ENCODE measurements at places on chromosomes 4 and X. TPM values are rescaled to one million over a fixed set of nuclear protein-coding genes. Genes with fewer than 3 reads are reported as not detected.
A peak's percentile ranks its signal among the peaks of the same experiment; 100 is the strongest.

- no peak for DNase-seq
Observed at GRCh38 chr4:11489453-11490083, 60.9 kb upstream of the HS3ST1 start.

GRCh38 chr4:165443276-165443675, 64.5 kb downstream of the CPE start:
- no peak for DNase-seq

DNA sequence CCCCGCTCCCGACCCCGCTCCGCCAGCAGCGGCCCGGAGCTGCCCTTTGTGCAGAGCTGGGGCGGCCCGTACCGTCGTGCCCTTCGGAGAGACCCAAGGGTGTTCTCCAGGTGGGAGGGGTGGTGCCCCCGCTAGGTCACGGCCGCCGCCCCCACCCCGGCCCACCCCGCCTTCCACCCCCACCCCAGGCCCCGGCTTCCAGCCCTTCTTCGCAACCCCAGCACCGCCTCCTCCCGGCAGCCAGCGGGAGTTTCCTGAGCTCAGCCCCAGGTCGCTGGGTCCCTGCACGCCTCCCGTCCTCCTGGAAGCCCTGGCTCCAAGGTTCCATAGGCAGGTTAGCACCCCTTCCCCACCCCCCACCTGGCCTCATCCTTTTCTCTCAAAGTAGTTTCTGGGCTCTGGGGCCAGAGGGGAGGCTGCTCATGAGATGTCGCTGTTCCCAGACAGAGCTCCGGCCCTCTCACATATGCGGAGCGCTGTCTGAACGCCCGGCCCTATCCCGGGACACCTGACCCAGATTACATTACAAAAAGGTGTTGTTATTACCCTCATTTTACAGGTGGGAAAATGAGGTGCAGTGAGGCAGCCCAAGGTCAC, 25.2 kb upstream of the FGFR3 start:
- no peak for DNase-seq

GRCh38 chrX:103828529-103828928, 3.5 kb downstream of the RAB9B start:
- DNase-seq, result no peak

- no peak for DNase-seq
Observed at GRCh38 chrX:119729408-119730201, 28.8 kb upstream of the SOWAHD start.

DNA sequence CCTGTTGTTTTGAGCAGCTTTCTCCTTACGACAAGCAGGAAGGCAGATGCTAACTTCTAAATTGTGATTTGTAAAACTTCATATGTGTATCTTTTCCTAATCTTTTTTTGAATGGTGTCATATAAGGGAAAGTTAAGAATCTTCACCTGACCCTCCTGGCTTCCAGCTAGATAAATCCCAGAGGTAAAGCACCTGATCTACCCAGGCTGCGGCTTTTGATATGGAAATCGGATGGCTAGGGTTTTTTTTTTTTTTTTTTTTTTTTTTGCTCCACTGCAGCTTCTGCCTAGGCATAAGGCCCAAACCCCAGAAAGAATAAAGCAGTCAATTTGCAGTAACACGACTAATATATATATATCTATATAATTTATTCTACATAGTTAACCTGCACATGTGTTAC, 10.0 kb downstream of the MAB21L2 start:
- no peak for DNase-seq

DNA sequence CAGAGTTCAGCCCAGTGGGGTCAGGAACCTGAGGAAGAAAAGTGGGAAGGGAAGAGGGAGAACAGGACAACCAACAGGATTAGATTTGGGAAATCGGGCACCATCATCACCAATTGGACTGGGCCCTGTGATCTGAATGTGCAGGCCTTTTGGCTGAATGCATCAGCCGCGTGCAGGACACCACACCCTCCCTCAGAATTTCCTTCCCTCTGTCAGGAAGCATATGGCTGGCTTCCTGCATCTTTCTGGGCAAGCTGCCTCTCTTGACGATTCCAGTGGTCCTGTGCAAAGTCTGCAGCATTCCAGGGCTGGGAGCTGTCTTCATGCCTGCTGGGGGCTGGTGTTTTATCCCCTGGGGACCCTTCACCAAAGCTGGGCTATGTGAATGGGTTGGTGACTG, 16.4 kb downstream of the MAGEA4 start:
- DNase-seq, result no peak

GRCh38 chr4:122227202-122227601, 75.1 kb downstream of the BLTP1 start:
- no peak for DNase-seq

GRCh38 chr4:77188498-77189220, 31.7 kb downstream of the CCNG2 start:
- DNase-seq, result no peak

- DNase-seq, result no peak
Observed at GRCh38 chr4:71006203-71006907, 12.9 kb downstream of the DCK start.

- no peak for DNase-seq
Observed at GRCh38 chr4:48439988-48440387, 43.2 kb upstream of the SLC10A4 start.

DNA sequence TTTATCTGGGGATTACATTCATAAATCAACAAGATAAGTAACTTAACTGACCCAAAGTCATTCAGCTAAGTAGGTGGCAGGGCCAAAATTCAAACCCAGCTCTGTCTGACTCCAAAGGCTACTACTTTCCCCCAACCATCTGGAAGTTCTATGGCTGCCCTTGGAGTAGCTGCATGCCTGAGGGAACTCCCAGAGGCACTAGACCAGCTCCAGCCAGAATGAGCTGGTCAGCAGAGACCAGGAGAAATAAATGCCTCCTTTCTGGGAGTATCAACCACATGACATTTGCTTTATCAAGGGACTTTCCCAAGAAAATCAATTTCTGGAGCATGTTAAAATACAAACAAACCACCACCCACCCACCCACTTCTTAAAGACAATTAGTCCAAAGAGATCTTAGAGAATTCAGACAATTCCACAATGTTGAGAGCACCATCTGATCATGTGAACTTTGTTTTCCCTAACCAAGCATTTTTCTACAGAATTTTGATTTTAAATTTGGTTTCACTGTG, 180.5 kb downstream of the EFHC2 start:
- DNase-seq, result no peak

DNA sequence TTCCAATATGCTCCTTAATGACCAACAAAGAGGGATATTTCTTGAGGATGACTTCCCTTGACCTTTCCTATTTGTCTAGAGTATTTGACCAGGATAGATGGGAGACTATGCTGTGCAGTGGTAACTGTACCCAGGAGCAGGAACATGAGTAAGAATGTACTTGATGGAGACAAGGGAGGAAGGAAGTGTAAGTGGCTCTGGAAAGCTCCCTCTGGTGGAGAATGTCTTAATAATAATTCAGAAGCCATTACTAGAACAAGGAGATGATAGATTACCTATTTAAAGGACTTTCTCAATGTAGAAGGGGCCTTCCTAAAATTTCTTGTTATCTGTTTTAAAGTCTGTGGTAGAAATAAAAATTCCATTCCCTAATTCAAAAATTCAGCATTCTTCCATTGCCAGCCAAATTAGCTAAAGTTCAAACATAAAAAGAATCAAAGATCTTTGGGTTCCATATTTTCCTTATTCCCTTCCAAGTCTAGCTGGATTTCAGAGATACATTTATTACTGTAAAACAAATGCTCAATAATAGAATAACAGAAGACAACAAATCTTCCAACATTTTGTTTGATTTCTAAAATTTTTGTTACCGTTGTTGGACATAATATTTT, 83.8 kb downstream of the GRID2 start:
- no peak for DNase-seq

DNA sequence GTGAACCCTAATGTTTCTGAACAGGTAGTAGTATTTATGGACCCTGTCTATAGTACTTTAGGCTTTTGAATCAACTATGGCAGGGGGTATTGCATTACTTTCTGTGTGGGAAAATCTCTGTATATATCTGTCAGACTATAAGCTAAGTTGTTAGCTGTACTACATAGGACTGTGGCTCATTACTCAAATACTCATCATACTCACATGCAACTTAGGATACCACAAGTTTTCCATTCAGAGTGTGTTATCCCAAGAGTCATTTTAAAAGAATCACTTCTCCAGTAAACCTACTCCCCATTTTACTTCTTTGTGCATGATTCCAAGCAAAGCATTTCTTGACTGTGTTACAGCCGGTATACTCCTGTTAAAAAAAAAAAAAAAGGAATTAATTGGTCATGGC, 95.6 kb downstream of the PHOX2B start:
- no peak for DNase-seq

DNA sequence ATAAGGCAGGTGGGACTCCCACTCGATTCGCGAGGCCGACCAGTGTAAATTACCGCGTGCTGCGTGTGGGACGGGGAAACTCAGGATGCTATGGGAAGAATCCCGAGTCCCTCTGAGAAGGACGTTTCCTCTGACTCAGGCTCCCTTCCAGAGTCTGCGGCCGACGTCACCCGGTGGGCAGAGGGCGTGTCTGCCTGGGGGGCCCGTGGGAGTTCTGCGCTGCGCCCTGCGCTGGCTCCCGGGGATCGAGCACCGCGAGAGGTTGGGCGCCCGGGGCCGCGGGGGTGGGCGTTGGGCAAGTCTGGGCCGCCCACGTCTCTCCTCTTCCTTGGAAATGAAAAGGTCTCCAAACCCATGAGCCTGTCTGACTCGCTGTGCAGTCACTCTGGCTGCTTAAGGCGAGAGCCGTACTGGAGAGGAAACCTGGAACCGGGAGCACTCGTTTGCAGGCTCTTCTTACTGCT, 568 bp downstream of the NIPAL1 start:
- DNase-seq, result peak; percentile 10

GRCh38 chrX:866441-866990, 235.9 kb downstream of the SHOX start:
- no peak for DNase-seq

- no peak for DNase-seq
Observed at GRCh38 chrX:16186380-16187007, 19.2 kb downstream of the MAGEB17 start.

DNA sequence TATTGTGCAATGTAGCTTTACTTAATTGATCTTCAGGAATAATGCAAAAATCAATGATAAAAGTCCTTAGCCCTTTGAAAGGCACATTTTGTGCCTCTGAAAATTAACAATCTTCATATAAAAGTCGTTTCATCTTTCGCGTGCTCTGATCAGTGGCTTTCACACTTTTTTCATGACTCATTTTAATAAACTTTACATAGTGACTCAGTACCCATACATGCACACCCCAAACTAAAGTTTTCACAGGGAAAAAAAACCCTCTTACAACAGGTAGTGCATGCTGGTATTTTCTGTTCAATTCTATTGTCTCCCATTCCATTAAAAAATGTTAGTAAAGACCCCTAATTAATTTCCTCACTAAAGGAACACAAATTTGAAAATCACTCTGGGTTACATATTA, 21.5 kb downstream of the RWDD4 start:
- no peak for DNase-seq

DNA sequence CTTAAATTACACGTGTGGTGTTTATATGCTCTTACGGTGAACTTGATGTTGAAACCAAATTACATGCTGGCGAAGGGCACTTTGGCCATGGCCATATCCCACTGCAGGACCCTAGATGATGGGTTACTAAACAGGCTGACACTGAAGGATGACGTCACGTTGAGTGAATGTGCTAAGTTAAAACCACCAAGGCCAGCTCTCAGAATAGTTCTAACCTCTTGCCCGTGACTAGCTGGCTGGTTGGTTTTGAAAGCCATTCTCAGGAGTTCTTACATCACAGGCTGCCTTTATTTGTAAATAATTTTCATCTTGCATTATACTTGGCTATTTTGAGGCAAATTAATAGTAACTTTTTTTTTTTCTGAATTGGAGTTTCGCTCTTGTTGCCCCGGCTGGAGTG, 41.3 kb upstream of the PHEX start:
- no peak for DNase-seq

- no peak for DNase-seq
Observed at GRCh38 chr4:184099000-184099399, 118.7 kb downstream of the ENPP6 start.

DNA sequence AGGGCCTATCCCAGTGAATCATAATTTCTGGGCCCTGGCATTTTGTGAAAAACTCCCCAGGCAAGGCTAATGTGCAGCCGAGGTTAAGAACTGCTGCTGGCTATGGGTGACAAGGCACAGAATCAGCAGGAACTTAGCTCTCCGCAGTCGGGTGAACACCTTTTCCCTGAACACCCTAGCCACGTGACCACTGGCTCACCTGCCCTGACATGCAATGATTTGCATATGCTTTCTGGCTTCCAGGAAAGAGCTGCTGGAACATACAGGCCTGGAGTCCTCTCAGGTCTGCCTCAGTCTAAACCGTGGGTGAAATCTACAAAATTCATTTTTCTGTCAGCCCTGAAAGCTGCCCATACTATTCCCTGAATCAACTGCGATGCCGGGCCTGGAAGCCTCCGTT, 56.6 kb downstream of the ZNF827 start:
- peak; percentile 57 for DNase-seq

GRCh38 chrX:111052478-111052877, 43.5 kb upstream of the PAK3 start:
- no peak for DNase-seq

DNA sequence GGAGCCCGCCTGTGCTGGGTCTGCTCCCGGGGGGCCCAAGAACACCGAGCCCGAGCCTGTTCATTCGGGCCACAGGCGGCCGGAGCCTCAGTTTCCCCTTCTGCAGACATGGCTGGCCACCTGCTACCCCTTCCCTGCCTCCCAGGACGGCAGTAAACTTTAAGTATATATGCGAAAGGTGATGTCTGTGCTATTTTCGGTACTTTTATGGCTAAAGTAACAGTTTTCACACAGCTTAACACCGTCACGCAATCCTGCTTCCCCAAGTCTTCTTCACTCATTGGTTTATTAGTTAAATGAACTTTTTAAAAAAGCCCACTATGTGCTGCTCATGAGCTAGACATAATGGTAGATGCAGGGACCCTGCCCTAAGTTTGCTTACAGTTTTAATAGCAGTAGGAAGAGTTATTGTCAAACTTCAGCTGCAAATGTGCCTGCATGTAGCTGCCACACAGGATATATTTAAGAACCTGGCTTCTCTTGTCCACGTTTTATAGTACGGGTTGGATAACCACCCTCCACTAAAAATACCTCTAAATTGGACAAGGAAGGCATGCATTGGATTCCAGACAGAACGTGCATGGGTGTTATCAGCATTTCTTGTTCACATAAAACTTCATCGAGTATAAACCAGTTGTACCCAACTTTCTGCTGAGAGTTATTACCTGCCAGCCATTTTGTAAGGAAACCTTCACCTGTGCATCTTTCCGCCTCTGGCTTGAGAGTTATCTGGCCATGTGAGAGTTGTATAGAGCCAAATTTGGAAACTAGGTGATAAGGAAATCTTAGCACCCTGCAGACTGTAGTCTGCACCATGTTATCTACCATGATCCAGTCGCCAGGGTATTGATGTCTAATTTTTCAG, 741 bp downstream of the ANAPC4 start:
- DNase-seq, result no peak

Gene C4orf51
- not detected for polyA plus RNA-seq

Gene DACH2
- 30.6 TPM for polyA plus RNA-seq

Gene HSFX1
- 2.1 TPM for polyA plus RNA-seq

Gene RBMXL3
- not detected for polyA plus RNA-seq

Gene KLB
- 0.22 TPM for polyA plus RNA-seq

Gene NSG1
- 5.4 TPM for polyA plus RNA-seq

Gene AMER1
- 7.8 TPM for polyA plus RNA-seq

Gene DRP2
- 1.9 TPM for polyA plus RNA-seq

Gene IL13RA1
- polyA plus RNA-seq, result 69.7 TPM

Measured in right renal pelvis (tissue), 4 donors.